Stimulated activated CD4-positive, alpha-beta T cell treated with anti-CD3 and anti-CD28 coated beads, Interleukin-15, amount 100 ng/mL, for 48 hours (primary cell): ENCODE measurements at places on chromosomes 5 and 9.

- DNase-seq, result no peak
Measured at GRCh38 chr9:129399634-129399990, 221.3 kb downstream of the C9orf50 start.

- DNase-seq, result no peak
Measured at GRCh38 chr5:154513669-154514084, 35.6 kb upstream of the HAND1 start.

- DNase-seq, result no peak
Measured at GRCh38 chr9:18393340-18394130, 80.4 kb upstream of the ADAMTSL1 start.

DNA sequence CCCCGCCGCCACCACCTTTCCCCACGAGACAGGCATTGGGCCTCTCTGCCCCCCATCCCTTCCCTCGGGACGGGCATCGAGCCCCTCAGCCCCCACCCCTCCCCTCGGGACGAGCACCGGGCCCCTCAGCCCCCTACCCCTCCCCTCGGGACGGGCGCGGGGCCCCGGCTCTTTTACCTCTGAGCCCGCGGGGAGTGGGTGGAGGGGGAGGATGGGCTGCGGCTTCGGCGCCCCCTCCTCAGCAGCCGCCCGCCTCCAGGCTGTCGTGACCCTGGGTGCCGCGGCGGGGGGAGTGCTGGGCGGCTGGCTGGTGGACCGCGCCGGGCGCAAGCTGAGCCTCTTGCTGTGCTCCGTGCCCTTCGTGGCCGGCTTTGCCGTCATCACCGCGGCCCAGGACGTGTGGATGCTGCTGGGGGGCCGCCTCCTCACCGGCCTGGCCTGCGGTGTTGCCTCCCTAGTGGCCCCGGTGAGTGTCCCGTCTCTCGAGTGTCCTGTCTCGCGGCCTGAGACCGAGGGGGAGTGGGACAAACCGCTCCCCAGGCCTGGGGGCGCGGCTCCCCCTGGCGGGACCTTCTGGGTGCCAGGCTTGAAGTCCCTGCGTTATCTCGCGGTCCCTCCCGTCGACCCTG lies 791 bp downstream of the SLC2A8 start:
- DNase-seq, result no peak

- no peak for DNase-seq
Measured at GRCh38 chr9:133425049-133425632, 3.0 kb downstream of the ADAMTS13 start.

GRCh38 chr9:126793686-126794417 lies 11.0 kb upstream of the ZBTB43 start:
- no peak for DNase-seq

DNA sequence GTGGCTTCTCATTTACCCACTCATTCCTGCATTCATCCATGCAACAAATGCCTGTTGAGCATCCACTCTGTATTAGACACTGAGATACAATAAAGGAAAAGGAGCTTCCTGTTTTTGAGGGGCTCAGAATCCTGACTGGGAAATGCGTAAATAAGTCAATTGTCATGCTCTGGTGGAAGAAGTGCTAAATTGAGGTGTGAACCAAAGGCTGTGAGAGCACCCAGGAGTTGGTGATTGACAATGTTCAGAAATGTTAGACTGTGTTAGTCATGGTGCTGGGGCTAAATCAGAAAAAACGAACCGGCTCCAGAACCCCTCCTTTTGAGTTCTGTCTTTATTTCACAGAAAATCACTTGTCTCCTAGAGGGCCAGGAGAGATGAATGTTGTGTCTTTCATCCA lies 558.6 kb upstream of the SGCD start:
- no peak for DNase-seq

DNA sequence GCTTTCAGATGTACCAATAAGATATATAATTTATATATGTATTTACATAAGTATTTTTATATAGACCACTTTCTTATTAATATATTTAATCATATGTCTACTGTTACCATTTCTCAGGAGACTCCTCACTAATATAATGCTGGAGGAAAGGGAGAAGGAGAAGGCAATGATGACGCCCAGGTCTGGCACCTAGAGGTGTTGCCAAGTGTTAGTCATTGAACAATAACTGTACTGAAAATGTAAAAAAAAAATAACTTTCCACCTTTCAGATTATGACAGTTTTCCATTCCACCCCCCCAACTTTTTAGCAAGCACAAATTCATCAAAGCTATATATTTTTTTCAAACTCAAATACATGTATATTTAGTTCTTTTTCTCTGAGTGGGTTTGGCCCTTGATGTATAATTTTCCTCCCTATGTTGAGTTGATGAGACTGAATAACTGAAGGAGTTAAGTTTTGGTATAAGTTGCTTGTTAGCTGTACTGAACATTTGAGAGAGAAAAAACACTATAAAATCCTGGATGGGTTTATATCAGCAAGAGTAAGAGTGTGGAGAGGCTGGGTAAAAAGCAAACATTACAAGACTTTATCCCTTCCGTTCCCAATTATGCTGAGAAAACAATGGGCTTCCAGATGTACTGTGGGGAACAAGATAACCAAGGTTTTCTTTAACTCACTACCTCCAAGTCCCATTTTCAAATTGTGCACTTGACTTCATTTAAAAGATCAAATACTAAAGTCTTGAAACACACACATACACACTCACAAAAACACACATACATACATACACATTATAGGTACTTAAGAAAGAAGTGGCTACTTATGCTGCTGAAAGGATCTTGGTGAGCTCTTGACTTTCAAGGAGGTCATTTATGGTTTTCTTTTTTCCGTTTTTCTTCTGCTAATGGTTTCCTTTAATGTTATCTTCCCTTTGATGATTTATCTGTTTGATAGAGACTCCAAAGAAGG lies 142.8 kb upstream of the IFNE start:
- no peak for DNase-seq

GRCh38 chr5:139181835-139182452 lies 16.2 kb downstream of the SIL1 start:
- no peak for DNase-seq

- no peak for DNase-seq
Measured at GRCh38 chr5:59238126-59238902, 655.2 kb downstream of the PDE4D start.

DNA sequence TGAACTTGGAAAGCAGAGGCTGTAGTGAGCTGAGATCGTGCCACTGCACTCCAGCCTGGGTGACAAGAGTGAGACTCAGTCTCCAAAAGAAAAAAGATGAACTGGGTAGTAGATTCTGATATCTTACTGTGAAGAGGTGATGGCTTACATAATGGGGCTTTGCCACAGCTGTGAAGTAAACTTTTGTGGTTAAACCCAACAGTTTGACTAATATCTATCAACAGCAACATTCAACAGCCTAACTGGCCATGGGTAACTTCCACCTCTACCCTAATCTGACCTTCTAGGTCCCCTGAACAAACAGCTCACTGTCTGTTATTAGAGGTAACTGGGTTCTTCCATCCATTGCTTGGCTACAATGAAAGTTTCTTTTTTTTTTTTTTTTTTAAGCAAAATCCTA lies 52.1 kb downstream of the TLE1 start:
- no peak for DNase-seq

- no peak for DNase-seq
Measured at GRCh38 chr5:88829775-88830174, 53.2 kb downstream of the MEF2C start.

DNA sequence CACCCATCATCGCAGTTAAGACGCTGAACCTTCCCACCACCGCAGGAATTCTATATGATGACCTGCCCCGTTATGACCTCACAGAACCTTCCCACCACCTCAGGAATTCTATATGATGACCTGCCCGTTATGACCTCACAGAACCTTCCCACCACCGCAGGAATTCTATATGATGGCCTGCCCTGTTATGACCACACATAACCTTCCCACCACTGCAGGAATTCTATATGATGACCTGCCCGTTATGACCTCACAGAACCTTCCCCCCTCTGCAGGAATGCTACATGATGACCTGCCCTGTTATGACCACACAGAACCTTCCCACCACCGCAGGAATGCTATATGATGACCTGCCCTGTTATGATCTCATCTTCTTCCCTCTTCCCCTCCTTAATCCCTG lies 64.3 kb downstream of the IRX1 start:
- DNase-seq, result no peak

GRCh38 chr5:148873120-148873519 lies 46.7 kb downstream of the ADRB2 start:
- no peak for DNase-seq

GRCh38 chr5:132761321-132762240 lies 14.4 kb downstream of the CCNI2 start:
- no peak for DNase-seq
